ENCODE measurements at places on chromosomes 12 and 14. TPM values are rescaled to one million over a fixed set of nuclear protein-coding genes. Genes with fewer than 3 reads are reported as not detected.

DNA sequence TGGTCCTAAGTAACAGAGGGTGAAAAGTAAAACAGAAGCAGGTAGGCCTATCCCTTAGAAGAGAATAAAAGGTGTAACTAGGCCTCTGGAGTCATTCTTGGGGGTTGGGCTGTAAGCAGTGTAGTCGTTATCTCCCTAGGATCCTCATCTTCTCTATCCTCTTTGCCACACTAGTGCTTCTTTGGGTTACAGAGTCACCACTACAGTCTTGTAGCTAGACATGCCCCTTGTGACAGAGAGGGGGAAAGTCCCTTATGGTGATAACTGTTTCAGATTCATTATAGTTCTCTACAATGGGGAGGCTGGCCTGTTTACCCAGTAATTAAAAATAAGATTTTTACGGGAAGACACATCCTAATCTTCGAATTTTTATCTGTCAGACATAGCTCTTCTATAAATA is 16.4 kb upstream of the SRP54 start:
- no peaks in the 10 kb centered on the region for H3K27me3 ChIP-seq
- H3K4me1 ChIP-seq, result peaks cover 15% of the 10 kb centered on the region
- no peak for DNase-seq
- H3K36me3 ChIP-seq, result peaks cover 23% of the 10 kb centered on the region
- no peak overlapping the region for H3K27ac ChIP-seq

- no peak overlapping the region for H3K4me3 ChIP-seq
- H3K36me3 ChIP-seq, result peaks cover 2% of the 10 kb centered on the region
- DNase-seq, result no peak
- H3K4me1 ChIP-seq, result peaks cover 29% of the 10 kb centered on the region
Observed at GRCh38 chr12:46407361-46407760, 34.8 kb upstream of the SLC38A2 start.

DNA sequence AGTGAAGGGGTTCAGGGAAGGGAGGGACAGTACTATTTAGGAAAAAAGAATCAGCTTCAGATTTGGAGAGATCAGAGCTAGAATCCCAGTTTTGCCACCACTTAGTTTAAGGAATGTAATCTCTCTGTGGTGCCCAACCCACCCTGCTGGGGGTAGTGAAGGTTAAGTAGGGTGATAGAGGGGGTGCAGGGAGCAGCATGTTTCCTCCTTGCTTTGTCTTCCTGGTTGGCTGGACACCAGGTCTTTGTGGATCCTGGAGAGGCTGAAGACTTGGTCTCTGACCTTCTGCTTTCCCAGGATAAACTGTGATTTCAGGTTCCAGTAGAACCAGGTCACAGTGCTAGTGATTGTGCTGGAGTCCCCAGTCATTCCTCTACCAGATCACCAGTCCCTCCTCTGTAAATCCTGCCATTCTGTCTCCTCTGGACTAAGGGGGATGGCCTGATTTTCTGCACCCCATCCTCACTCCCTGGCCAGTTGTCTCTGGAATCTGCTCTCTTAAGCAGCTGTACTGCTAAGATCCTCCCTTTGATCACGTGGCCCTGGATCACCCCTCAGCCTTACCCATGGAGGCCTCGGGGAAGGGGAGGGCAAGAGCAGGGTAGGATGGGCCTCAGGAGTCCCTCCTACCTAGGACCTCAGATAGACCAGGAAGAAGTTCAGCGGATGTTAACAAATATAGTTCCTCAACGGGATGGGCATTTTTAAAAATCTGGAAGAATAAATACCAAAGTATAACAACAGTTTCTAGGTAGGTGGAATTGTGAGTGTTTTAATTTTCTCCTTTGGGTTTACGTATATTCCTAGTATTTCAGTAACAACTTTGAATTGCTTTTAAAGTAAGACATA is 3.1 kb downstream of the MAP3K12 start:
- peaks cover 55% of the 10 kb centered on the region for H3K4me1 ChIP-seq
- no peaks in the 10 kb centered on the region for H3K36me3 ChIP-seq
- H3K27me3 ChIP-seq, result no peaks in the 10 kb centered on the region
- H3K4me3 ChIP-seq, result no peak overlapping the region
- no peak overlapping the region for H3K27ac ChIP-seq
- no peak for DNase-seq

- H3K27me3 ChIP-seq, result peaks cover 62% of the 10 kb centered on the region
- H3K27ac ChIP-seq, result no peak overlapping the region
- DNase-seq, result no peak
- no peaks in the 10 kb centered on the region for H3K36me3 ChIP-seq
- no peak overlapping the region for H3K4me3 ChIP-seq
Observed at GRCh38 chr14:101439023-101439422, 122.3 kb upstream of the DIO3 start.

DNA sequence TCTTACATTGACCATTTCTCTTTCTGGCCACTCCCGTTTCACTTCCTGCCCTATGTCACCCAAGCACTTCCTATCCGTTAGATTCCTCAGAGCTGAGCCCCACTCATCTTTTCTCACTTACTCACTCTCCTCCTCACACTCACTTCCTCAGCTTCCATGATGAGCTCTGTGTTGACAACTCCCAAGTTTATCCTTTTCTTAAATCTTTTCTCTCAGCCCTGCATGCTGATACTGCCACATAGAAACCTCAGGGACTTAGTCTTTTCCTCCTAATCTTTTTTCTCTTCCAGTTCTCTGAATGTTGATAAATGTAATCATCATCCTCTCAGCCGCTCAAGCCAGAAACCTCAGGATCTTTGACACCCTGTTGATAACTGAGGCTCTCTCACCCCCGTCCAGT is 99.6 kb downstream of the ANO6 start:
- peak overlapping the region; percentile 64 for H3K27ac ChIP-seq
- peaks cover 25% of the 10 kb centered on the region for H3K36me3 ChIP-seq
- H3K4me3 ChIP-seq, result no peak overlapping the region

- DNase-seq, result no peak
- H3K4me1 ChIP-seq, result no peaks in the 10 kb centered on the region
- no peaks in the 10 kb centered on the region for H3K36me3 ChIP-seq
- no peak overlapping the region for H3K27ac ChIP-seq
Observed at GRCh38 chr12:71371122-71371521, 68.5 kb upstream of the LGR5 start.

DNA sequence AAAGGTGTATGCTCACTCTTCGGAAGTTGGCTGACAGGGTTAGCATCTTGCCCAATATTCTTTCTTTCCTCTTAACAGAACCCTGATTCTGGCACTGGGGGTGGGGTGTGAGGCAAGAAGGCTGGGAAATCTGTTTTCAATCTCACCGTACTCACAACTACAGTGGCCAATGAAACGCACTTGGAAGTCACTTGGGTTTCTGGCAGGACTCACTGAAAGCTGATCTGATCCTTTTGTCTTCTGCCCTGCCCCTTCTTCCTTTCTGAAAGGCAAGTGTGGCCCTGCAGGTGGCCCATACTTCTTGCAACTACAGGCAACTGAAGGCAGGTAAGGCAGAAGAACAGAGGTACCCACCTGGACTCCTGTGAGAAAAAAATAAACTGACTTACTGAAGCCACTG is 106.9 kb downstream of the STXBP6 start:
- no peak overlapping the region for H3K4me3 ChIP-seq
- H3K27me3 ChIP-seq, result peaks cover 2% of the 10 kb centered on the region
- no peak for DNase-seq
- H3K36me3 ChIP-seq, result no peaks in the 10 kb centered on the region

GRCh38 chr12:65500091-65500900 is 221.8 kb downstream of the MSRB3 start:
- H3K27me3 ChIP-seq, result no peaks in the 10 kb centered on the region
- no peak overlapping the region for H3K4me3 ChIP-seq
- no peak for DNase-seq
- H3K27ac ChIP-seq, result no peak overlapping the region
- no peaks in the 10 kb centered on the region for H3K4me1 ChIP-seq

DNA sequence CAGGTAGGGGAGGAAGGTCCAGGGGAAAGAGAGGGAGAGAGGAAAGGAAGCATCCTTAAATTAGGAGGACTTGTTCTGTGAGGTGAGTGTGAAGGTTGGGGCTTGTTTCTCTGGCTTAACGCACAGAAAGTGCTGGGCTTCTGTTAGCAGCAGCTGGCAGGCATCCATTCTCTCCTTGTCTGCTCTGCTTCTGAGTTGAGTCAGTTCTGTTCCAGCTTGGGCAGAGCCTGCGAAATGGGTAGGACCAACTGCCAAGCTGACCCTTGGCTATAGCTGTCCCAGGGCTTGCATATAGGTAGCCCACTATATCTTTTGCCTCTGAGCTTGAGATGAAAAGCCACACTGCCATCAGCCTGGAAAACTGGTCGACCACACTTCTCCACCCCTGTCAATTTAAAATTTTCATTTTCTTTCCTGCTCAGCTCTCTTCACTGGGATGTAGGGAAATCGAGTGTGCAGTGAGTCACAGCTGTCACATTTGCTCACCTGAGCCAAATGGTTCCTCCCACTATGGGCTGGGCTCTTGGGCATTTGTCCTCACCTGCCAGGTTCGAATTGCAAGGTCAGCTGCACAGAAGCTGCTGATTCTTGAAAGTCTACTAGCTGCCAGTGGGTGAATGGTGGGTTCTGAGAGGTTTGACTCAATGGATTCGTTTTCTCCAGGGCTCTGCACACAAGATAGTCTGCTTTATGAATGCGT is 256.4 kb upstream of the PWP1 start:
- no peak overlapping the region for H3K27ac ChIP-seq
- H3K27me3 ChIP-seq, result no peaks in the 10 kb centered on the region
- H3K4me3 ChIP-seq, result no peak overlapping the region
- no peaks in the 10 kb centered on the region for H3K36me3 ChIP-seq
- no peak for DNase-seq
- peaks cover 16% of the 10 kb centered on the region for H3K4me1 ChIP-seq

DNA sequence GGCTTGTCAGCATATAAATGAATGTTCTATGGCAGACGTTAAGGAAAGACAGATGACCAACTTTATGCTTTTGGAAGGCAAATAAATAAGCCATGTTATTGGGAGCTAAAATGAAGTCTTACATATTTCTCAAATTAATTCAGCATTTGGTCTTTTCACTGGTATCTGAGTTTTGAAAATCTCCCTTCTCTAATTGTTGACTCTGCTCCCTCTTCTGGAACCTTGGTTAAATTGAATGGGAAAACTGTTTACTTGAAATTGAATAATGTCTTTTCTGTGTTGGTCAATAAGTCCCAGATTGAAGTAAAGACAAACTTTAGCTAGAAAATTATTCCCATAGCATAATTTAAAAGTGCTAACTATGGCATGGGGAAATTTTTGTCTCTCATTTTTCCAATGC is 38.7 kb downstream of the LGR5 start:
- no peaks in the 10 kb centered on the region for H3K36me3 ChIP-seq
- no peaks in the 10 kb centered on the region for H3K4me1 ChIP-seq
- peaks cover 2% of the 10 kb centered on the region for H3K27me3 ChIP-seq
- no peak overlapping the region for H3K4me3 ChIP-seq

DNA sequence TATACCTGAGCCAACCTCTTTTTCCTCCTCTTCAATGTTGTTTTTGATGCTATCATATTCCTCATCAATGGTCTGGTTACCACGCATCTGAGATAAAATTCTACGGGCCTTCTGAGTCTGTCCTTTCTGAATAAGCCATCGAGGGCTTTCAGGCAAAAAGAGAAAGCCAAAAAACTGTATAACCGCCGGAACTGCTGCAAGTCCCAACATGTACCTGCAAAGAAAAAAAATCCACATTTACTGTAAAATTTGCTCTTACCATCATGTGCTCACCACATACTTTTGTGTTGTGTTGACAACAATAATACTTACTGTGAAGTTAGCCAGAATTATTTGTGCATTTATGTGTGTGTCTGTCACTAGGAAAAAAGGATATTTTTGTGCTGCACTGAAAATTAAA is 77.6 kb downstream of the SLC2A13 start:
- H3K4me3 ChIP-seq, result no peak overlapping the region
- no peak for DNase-seq
- no peak overlapping the region for H3K27ac ChIP-seq

- no peak for DNase-seq
- peaks cover 22% of the 10 kb centered on the region for H3K4me1 ChIP-seq
- H3K36me3 ChIP-seq, result peaks cover 56% of the 10 kb centered on the region
- no peak overlapping the region for H3K4me3 ChIP-seq
- no peak overlapping the region for H3K27ac ChIP-seq
- H3K27me3 ChIP-seq, result no peaks in the 10 kb centered on the region
Observed at GRCh38 chr14:30999038-30999773, 26.2 kb upstream of the AP4S1 start.

DNA sequence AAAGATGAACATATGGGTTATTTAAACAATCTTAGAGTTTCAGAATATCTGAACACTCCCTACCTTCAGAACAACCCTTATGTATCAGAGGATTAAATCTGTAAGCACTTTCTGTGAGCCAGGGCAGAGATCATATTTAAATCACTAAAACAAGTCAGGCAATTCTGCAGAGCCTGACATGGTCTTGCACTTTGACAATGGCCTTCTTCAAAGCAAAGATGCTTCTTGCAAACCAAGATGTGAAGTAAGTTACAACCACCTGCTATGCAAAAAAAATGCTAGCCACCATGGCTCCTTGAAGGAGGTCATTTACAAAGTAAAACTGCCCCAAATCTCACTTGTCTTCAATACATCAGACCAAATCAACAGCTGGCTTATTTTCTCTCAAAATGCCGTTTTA is 3.2 kb downstream of the PPP1CC start:
- peak overlapping the region; percentile 99 for H3K4me3 ChIP-seq
- H3K27ac ChIP-seq, result peak overlapping the region; percentile 98
- peaks cover 58% of the 10 kb centered on the region for H3K36me3 ChIP-seq
- DNase-seq, result no peak
- peaks cover 68% of the 10 kb centered on the region for H3K4me1 ChIP-seq

SMARCD1 gene
- total RNA-seq, result 63.3 TPM

DLST gene
- 106 TPM for total RNA-seq

TSPAN8 gene
- total RNA-seq, result not detected

FAM181A gene
- total RNA-seq, result not detected
